ENCODE measurements at places on chromosomes 16 and 17. TPM values are rescaled to one million over a fixed set of nuclear protein-coding genes. Genes with fewer than 3 reads are reported as not detected.

Gene PPP1R27
- not detected for polyA plus RNA-seq

Gene CD300E
- 0.92 TPM for polyA plus RNA-seq

Gene C1QL1
- not detected for polyA plus RNA-seq

Gene CBFA2T3
- polyA plus RNA-seq = 40.8 TPM

Gene SEZ6
- polyA plus RNA-seq = not detected

Gene ABCC12
- polyA plus RNA-seq = not detected

Gene NTN3
- not detected for polyA plus RNA-seq

Gene CDRT15
- not detected for polyA plus RNA-seq

Gene CSHL1
- polyA plus RNA-seq = not detected

Gene ANKRD40CL
- not detected for polyA plus RNA-seq

Gene KRTAP9-3
- polyA plus RNA-seq = not detected

Gene ACSM2A
- not detected for polyA plus RNA-seq

Gene MYH10
- 0.16 TPM for polyA plus RNA-seq

Gene TMEM101
- polyA plus RNA-seq = 16.3 TPM

Gene CTRB2
- polyA plus RNA-seq = not detected

Gene GGT6
- polyA plus RNA-seq = not detected

Gene OSBPL7
- polyA plus RNA-seq = 61.3 TPM

Gene SDK2
- 3.2 TPM for polyA plus RNA-seq

Gene C17orf50
- not detected for polyA plus RNA-seq

Gene LDHD
- not detected for polyA plus RNA-seq

Gene HES7
- 0.09 TPM for polyA plus RNA-seq

Gene COX6A2
- polyA plus RNA-seq = not detected

Gene HASPIN
- 0.28 TPM for polyA plus RNA-seq

Gene SLFN13
- polyA plus RNA-seq = 8.7 TPM

Gene HCFC1R1
- 15.3 TPM for polyA plus RNA-seq

Gene SLFN14
- not detected for polyA plus RNA-seq

Gene SMPD3
- polyA plus RNA-seq = 2.8 TPM

Gene NKD1
- polyA plus RNA-seq = 0.14 TPM

Gene FA2H
- polyA plus RNA-seq = 1.1 TPM

Gene MAPT
- 0.27 TPM for polyA plus RNA-seq
